ENCODE measurements at places on chromosomes 12 and 14. TPM values are rescaled to one million over a fixed set of nuclear protein-coding genes. Genes with fewer than 3 reads are reported as not detected.

DNA sequence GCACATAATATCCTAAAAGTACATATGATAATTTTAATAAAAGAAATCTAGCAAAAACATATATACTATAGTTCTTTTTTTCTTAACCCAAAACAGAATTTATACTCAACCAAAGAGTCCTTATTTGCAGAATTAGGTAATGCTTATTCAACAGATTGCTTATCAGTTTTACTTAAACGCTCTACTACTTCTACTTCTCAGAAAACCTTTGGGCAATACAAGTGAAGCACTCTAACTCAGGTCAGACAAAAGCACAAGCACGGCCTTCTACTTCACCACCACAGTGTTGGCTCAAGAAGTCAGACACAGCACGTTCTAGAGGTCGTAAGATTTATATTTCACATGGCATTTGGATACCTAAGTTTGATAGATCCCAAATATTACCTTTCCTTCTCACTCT, 29.2 kb downstream of the DICER1 start:
- no peak overlapping the region for H3K4me3 ChIP-seq
- DNase-seq, result no peak
- H3K27me3 ChIP-seq, result no peaks in the 10 kb centered on the region
- peaks cover 55% of the 10 kb centered on the region for H3K36me3 ChIP-seq
- peaks cover 8% of the 10 kb centered on the region for H3K4me1 ChIP-seq

DNA sequence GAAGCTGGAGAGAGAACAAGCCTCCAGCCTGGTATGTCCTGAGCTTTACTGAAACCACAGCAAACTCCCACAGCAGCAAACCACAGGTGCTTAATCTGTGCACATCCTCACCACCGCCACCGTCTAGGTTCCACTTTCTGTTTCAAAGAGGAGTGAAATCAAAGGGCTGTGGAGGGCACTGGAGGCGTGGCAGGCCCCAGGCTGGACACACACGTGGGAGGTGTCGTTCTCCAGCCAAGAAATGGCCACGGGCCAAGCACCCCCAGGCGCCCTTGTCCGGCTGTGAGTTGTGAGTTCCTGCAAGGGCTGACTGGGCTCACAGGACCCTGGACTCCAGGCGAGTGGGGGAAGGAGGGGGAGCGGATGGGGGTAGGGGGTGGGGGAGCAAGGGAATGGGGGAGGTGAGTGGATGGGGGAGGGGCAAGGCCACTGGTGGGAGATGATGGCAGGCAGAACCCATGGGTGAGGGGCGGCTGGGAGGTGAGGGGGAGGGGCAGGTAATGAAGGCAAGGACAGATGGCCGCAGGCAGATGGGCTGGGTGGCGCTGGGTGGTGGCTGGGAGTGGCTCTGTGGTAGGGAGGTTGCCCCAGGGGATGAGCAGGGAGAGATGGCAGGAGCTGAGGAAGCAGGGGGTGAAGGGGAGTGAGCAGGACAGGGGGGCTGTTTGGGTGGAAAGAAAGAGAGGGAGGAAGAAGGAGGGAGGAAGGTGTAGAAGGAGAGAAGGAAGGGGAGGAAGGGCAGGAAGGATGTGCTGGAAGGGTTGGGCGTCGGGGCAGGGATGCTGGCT, 86.7 kb downstream of the NCOR2 start:
- no peak overlapping the region for H3K27ac ChIP-seq
- no peaks in the 10 kb centered on the region for H3K27me3 ChIP-seq
- peaks cover 3% of the 10 kb centered on the region for H3K36me3 ChIP-seq
- H3K4me3 ChIP-seq, result no peak overlapping the region
- H3K4me1 ChIP-seq, result 0 out of 2 replicates have a peak, but pooled peaks cover 5% of the 10 kb centered on the region
- peak; percentile 35 for DNase-seq

- no peaks in the 10 kb centered on the region for H3K27me3 ChIP-seq
- no peaks in the 10 kb centered on the region for H3K4me1 ChIP-seq
- peaks cover 24% of the 10 kb centered on the region for H3K36me3 ChIP-seq
- no peak overlapping the region for H3K27ac ChIP-seq
Measured at GRCh38 chr14:92088494-92088893, 17.9 kb downstream of the ATXN3 start.

Gene MORN3
- not detected for total RNA-seq

DNA sequence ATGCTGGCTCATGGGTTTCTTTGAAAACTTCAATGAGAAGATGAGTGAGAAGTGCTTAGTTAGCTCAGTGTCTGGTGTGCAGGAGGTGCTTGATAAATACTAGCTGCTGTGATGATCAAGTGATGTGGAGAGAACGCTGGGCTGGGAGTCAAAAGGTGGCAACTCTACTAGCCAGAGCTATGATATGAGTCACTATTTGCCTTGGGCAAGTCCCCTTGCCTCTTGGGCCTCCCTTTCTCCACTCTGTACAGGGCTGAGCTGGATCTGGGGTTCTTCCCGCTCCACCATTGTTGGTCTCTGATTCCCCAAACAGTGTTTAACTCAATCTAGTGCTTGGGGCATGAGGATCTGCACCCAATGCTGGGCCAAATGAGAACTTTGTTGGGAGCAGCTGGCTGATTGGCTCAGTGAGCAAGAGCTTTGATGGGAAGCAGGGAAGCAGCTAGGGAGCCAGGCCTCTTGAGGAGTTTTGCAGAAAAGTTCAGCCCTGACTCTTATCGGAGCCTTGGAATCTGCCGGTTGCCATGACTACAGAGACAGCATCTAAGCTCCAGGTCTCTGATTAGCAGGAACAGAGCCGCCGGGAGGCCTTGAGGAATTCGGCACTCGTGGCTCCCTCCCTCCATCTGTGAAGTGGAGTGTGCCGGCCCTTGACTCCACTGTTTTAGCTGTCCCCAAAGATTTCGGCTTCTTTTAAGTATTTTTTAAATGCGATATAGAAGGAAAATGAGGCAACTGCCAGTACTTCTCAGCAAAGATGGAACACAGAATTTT, 82.1 kb upstream of the HSPB8 start:
- H3K4me3 ChIP-seq, result no peak overlapping the region
- DNase-seq, result no peak
- no peaks in the 10 kb centered on the region for H3K27me3 ChIP-seq
- no peak overlapping the region for H3K27ac ChIP-seq

- H3K4me3 ChIP-seq, result no peak overlapping the region
- peak; percentile 49 for DNase-seq
- no peaks in the 10 kb centered on the region for H3K4me1 ChIP-seq
- H3K27ac ChIP-seq, result no peak overlapping the region
- H3K36me3 ChIP-seq, result no peaks in the 10 kb centered on the region
Measured at GRCh38 chr12:119938049-119938667, 50.9 kb upstream of the BICDL1 start.

- no peaks in the 10 kb centered on the region for H3K36me3 ChIP-seq
- no peaks in the 10 kb centered on the region for H3K27me3 ChIP-seq
- H3K4me3 ChIP-seq, result no peak overlapping the region
- no peak overlapping the region for H3K27ac ChIP-seq
- no peak for DNase-seq
Measured at GRCh38 chr12:69430942-69431590, 39.1 kb upstream of the FRS2 start.

Gene CARMIL3
- total RNA-seq, result not detected

- no peaks in the 10 kb centered on the region for H3K36me3 ChIP-seq
- H3K4me3 ChIP-seq, result no peak overlapping the region
- no peak overlapping the region for H3K27ac ChIP-seq
- DNase-seq, result no peak
- H3K4me1 ChIP-seq, result no peaks in the 10 kb centered on the region
Measured at GRCh38 chr12:32989705-32990104, 93.1 kb upstream of the PKP2 start.

- no peak overlapping the region for H3K27ac ChIP-seq
- no peak overlapping the region for H3K4me3 ChIP-seq
- no peak for DNase-seq
- H3K27me3 ChIP-seq, result no peaks in the 10 kb centered on the region
- no peaks in the 10 kb centered on the region for H3K36me3 ChIP-seq
- no peaks in the 10 kb centered on the region for H3K4me1 ChIP-seq
Measured at GRCh38 chr12:76568130-76568529, 8.6 kb upstream of the OSBPL8 start.

Gene NEUROD4
- total RNA-seq, result not detected

Gene BATF
- total RNA-seq, result not detected

DNA sequence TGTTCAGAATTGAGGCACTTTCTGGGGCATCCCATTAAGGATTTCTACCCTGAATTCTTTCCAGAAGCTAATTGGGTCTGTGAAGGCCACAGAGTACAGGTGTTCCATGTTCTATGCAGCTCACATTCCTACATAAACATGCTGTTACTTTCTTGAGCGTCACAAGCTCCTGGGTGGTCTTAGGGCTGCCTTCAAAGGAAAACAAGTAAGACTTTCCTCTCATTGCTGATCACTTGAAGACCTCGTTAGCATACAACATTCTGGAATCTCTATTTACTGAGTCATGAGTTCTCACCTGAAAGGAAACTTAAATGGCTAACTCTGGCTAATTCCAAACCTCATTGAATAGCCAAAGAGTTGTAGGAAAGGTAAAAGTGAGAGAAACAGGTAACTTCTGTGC, 63.0 kb upstream of the HMGA2 start:
- no peaks in the 10 kb centered on the region for H3K36me3 ChIP-seq
- no peaks in the 10 kb centered on the region for H3K27me3 ChIP-seq
- peaks cover 13% of the 10 kb centered on the region for H3K4me1 ChIP-seq
- no peak overlapping the region for H3K4me3 ChIP-seq
- no peak overlapping the region for H3K27ac ChIP-seq

Gene NOC4L
- 10.2 TPM for total RNA-seq

- DNase-seq, result peak; percentile 78
- no peaks in the 10 kb centered on the region for H3K36me3 ChIP-seq
- H3K4me3 ChIP-seq, result peak overlapping the region; percentile 90
- no peaks in the 10 kb centered on the region for H3K27me3 ChIP-seq
- peak overlapping the region; percentile 69 for H3K27ac ChIP-seq
Measured at GRCh38 chr12:19440019-19440858, 947 bp downstream of the AEBP2 start.

DNA sequence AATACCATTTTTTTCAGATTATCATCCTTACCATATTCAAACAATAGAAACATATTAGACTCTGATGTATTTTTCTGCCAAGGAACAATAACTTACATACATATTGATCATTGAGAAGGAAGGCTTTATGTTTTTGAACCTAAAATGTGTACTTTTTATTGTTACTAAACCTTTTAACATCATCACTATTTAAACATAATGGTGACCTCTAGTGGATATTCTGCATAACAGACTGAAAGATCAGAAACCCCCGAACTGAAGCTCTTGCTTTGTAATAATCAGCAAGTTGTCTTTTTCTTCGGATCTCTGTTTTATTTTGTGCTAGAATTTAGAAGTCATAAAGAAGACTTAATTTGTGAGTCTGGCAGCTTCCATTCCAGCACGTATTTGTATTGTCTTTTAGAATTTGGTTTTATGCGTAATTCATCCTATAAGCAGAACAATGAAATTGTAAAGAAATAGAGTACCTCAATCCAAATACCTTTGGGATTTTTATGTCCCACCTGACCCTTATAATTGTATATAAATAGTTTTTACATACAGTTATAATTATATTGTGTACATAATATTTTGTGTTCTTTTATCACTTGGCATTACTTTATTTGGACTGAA, 125.9 kb upstream of the ATF1 start:
- H3K36me3 ChIP-seq, result no peaks in the 10 kb centered on the region
- H3K27ac ChIP-seq, result no peak overlapping the region
- H3K4me1 ChIP-seq, result peaks cover 29% of the 10 kb centered on the region
- no peaks in the 10 kb centered on the region for H3K27me3 ChIP-seq

Gene IKZF4
- 1.4 TPM for total RNA-seq

DNA sequence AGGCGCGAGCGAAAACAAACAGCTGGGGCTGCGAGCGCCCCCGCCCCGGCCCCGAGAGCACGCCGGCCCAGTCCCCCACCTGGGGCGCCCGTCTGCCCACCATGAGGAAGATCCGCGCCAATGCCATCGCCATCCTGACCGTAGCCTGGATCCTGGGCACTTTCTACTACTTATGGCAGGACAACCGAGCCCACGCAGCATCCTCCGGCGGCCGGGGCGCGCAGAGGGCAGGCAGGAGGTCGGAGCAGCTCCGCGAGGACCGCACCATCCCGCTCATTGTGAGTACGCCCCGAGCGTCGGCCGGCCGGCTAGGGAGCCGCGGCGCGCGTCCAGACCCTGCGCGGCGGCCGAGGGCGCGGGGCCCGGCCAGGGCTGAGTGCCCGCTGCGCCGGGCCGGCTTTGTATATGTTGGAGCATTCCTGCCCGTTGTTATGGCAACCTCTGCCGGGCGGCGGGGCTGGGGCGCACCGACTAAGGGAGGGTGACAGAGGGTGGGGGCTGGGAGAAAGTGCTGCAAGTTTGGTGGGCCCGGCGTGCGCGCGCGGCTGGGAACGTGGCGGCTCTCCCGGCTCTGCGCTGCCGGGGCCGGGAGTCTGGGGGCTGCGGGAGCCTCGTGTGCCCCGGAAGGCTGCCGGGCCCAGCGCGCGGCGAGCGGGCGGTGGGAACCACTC, 367 bp downstream of the GALNT16 start:
- H3K36me3 ChIP-seq, result no peaks in the 10 kb centered on the region
- H3K4me1 ChIP-seq, result peaks cover 24% of the 10 kb centered on the region
- peak; percentile 59 for DNase-seq
- peaks cover 23% of the 10 kb centered on the region for H3K27me3 ChIP-seq

DNA sequence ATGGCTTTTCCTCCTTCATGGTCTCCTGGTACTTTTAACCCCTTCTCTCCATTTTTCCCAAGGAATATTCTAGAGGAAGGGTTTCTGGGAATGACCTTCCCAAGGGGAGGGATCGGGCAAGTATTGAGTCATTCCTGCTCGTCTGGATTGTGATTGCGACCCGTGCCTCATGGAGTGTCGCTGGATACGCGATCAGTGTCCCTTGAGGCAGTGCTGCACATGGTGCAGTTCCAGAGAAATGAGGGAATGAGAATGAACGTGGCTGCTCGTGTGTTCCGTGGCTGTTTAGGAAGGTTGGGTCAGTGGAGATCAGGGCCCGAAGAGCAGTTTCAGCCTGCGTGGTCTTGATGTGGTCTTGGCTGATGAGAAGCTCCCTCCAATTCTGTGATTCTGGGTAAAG, 234.4 kb downstream of the CACNA1C start:
- DNase-seq, result peak; percentile 34
- H3K27me3 ChIP-seq, result no peaks in the 10 kb centered on the region
- no peaks in the 10 kb centered on the region for H3K36me3 ChIP-seq
- peaks cover 68% of the 10 kb centered on the region for H3K4me1 ChIP-seq

DNA sequence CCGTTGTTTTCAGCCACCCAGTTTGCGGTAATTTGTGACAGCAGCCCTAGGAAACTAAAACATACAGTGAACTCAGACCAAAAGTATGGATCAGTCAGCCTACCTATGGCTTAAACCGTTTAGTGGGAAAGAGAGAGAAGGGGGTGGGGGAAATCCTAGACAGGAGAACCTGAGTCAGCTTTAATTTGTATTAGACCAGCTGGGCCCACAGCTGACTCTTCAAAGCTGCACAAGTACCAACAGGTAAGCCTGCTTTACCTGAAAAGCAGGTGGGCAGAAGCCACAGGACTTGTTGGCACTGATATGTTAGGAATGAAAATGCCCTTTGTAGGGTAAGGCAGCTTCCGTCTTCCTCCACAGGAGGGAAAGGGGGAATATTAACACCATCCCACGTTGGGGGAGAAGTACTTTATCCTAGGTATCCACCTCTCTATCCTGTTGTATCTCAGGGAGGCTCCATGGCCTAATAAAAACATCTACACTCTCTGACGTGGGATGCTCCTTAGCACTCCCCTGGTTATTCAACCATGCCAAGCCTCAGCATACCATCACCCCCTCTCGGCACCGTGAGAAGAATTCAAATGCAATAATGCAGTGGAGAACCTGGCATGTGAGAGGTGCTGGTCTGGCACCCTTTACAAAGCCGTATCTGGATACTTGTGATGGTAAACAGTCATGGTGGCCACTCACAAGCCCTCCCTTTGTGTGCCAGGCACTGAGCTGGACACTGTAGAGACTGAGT, 70.3 kb downstream of the STON2 start:
- H3K4me1 ChIP-seq, result no peaks in the 10 kb centered on the region
- H3K4me3 ChIP-seq, result no peak overlapping the region
- H3K27me3 ChIP-seq, result peaks cover 1% of the 10 kb centered on the region
- no peaks in the 10 kb centered on the region for H3K36me3 ChIP-seq
- no peak overlapping the region for H3K27ac ChIP-seq

Measured in GM23248 (cell line).